Kidney (tissue), 22 donors: ENCODE measurements at places on chromosomes 6 and 20. TPM values are rescaled to one million over a fixed set of nuclear protein-coding genes. Genes with fewer than 3 reads are reported as not detected.

Gene GHRH
- not detected for total RNA-seq

Gene SPATA25
- 6.7 TPM for total RNA-seq

Gene RCAN2
- 25.7 TPM for total RNA-seq

Gene UBE2J1
- total RNA-seq: 47.3 TPM
